ENCODE measurements at places on chromosomes 3 and 15.

- peaks cover 15% of the 10 kb centered on the region for H3K4me1 ChIP-seq
- H3K4me3 ChIP-seq, result no peak overlapping the region
- ATAC-seq, result peak; percentile 23
Observed at GRCh38 chr3:11514191-11514821, 129.4 kb downstream of the VGLL4 start.

DNA sequence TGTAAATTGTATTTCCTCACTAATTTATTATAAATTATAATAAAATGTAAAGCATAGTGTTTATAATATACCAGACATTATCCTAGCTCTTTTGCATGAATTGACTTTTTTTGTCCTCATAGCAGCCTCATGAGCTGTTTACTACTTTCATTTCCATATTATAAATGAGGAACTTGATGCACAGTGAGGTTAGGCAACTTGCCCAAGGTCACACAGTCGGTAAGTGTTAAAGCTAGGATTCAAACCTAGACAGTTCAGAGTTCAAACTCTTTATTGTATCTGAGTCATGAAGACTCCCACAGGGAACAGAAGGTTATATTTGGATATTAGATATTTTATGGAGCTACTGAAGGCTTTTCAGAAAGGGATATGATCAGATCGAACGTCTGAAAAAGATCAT lies 322.2 kb upstream of the SATB1 start:
- ATAC-seq, result no peak
- peak overlapping the region; percentile 68 for H3K4me3 ChIP-seq
- H3K27ac ChIP-seq, result no peak overlapping the region
- peaks cover 50% of the 10 kb centered on the region for H3K4me1 ChIP-seq
- H3K27me3 ChIP-seq, result no peaks in the 10 kb centered on the region

GRCh38 chr3:73086071-73086494 lies 24.6 kb downstream of the EBLN2 start:
- no peak overlapping the region for H3K27ac ChIP-seq
- H3K4me1 ChIP-seq, result peaks cover 7% of the 10 kb centered on the region
- H3K36me3 ChIP-seq, result no peaks in the 10 kb centered on the region

GRCh38 chr3:16633948-16634347 lies 28.7 kb upstream of the DAZL start:
- no peaks in the 10 kb centered on the region for H3K36me3 ChIP-seq
- H3K27me3 ChIP-seq, result peaks cover 3% of the 10 kb centered on the region
- ATAC-seq, result no peak
- H3K4me1 ChIP-seq, result no peaks in the 10 kb centered on the region
- H3K4me3 ChIP-seq, result no peak overlapping the region

- no peaks in the 10 kb centered on the region for H3K27me3 ChIP-seq
- ATAC-seq, result no peak
- no peaks in the 10 kb centered on the region for H3K4me1 ChIP-seq
- H3K27ac ChIP-seq, result no peak overlapping the region
Observed at GRCh38 chr3:192284443-192285072, 442.8 kb downstream of the FGF12 start.

DNA sequence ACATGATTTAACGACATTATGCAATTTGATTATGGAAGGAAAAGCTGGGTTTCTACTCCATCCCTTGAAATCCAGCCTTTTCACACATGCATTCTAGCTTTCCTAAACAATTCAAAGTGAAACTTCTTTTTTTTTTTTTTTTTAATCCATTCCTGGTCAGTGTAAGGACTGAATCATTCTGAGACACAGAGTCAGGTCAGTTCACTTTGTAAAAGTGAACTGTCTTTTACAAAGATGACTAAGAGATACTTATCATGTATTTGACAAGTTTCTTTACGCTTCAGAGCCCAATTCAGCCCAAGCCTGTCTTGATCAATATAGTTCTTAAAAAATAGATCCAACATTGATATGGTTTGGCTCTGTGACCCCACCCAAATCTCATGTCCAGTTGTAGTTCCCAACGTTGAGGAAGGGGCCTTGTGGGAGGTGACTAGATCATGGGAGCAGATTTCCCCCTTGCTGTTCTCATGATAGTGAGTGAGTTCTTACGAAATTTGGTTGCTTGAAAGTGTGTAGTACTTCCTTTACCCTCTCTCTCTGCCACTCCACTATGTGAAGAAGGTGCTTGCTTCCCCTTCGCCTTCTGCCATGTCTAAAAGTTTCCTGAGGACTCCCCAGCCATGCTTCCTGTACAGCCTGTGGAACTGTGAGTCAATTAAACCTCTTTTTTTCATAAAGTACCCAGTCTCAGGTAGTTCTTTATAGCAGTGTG lies 345.6 kb upstream of the THBS1 start:
- H3K4me1 ChIP-seq, result no peaks in the 10 kb centered on the region
- ATAC-seq, result peak; percentile 34
- H3K36me3 ChIP-seq, result no peaks in the 10 kb centered on the region
- H3K4me3 ChIP-seq, result no peak overlapping the region
- H3K27ac ChIP-seq, result no peak overlapping the region
- peaks cover 6% of the 10 kb centered on the region for H3K27me3 ChIP-seq

DNA sequence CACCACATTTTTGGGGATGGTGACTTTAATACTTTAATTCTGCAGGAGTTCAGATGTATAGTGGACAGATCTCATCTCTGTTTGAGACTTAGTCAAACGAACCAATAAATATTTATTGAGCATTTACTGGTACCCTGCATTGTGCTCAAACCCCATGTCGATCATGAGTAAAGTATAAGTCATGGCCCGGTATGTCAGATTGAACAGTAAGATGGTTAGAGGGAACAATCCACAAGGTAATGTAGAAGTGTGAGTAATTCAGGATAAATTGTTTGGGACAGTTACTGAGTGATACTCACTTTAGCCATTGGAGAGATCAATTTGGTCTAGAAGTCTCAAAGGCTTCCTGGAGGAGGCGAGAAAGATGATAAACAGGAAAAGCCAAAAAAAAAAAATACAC lies 265.5 kb upstream of the C2CD4B start:
- no peak overlapping the region for H3K4me3 ChIP-seq
- ATAC-seq, result no peak
- no peaks in the 10 kb centered on the region for H3K4me1 ChIP-seq
- H3K27me3 ChIP-seq, result peaks cover 4% of the 10 kb centered on the region
- H3K36me3 ChIP-seq, result no peaks in the 10 kb centered on the region
- no peak overlapping the region for H3K27ac ChIP-seq

GRCh38 chr3:146464783-146465182 lies 4.6 kb downstream of the PLSCR2 start:
- H3K4me1 ChIP-seq, result peaks cover 9% of the 10 kb centered on the region
- no peak for ATAC-seq
- H3K36me3 ChIP-seq, result no peaks in the 10 kb centered on the region
- H3K27ac ChIP-seq, result peak overlapping the region; percentile 30
- H3K4me3 ChIP-seq, result no peak overlapping the region

- peaks cover 9% of the 10 kb centered on the region for H3K36me3 ChIP-seq
- peaks cover 25% of the 10 kb centered on the region for H3K4me1 ChIP-seq
- H3K27me3 ChIP-seq, result no peaks in the 10 kb centered on the region
- ATAC-seq, result peak; percentile 85
- peak overlapping the region; percentile 81 for H3K4me3 ChIP-seq
- peak overlapping the region; percentile 93 for H3K27ac ChIP-seq
Observed at GRCh38 chr3:119562307-119562961, 3.0 kb upstream of the CD80 start.

DNA sequence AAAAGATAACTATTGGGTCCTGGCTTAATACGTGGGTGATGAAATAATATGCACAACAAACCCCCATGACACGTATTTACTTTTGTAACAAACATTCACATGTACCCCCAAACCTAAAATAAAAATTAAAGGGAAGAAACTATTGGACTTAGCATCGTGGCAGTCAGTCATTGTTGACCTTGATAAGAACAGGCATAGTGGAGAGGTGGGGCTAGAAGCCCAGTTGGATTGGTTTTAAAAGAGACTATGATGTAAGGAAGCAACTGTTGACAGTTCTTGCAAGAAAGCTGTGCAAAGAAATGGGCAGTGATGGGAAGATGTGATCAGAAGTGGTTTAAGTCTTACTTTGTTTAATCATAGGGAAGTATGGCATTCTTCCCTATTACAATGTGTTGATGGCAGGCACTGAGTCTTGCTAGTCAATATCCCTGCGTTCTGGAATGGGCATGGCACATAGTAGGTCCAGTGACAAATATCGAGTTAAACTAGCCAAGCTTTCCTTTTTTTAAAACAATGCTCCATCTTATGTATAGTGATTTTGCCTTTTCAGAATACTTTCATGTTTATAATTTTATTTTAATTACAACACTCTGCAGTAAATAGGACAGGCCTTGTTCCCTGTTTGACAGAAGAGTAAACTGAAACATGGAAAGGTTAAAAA lies 37.9 kb downstream of the CAPN7 start:
- no peak overlapping the region for H3K27ac ChIP-seq
- ATAC-seq, result no peak
- no peaks in the 10 kb centered on the region for H3K27me3 ChIP-seq
- peaks cover 7% of the 10 kb centered on the region for H3K4me1 ChIP-seq
- peaks cover 100% of the 10 kb centered on the region for H3K36me3 ChIP-seq
- H3K4me3 ChIP-seq, result no peak overlapping the region

DNA sequence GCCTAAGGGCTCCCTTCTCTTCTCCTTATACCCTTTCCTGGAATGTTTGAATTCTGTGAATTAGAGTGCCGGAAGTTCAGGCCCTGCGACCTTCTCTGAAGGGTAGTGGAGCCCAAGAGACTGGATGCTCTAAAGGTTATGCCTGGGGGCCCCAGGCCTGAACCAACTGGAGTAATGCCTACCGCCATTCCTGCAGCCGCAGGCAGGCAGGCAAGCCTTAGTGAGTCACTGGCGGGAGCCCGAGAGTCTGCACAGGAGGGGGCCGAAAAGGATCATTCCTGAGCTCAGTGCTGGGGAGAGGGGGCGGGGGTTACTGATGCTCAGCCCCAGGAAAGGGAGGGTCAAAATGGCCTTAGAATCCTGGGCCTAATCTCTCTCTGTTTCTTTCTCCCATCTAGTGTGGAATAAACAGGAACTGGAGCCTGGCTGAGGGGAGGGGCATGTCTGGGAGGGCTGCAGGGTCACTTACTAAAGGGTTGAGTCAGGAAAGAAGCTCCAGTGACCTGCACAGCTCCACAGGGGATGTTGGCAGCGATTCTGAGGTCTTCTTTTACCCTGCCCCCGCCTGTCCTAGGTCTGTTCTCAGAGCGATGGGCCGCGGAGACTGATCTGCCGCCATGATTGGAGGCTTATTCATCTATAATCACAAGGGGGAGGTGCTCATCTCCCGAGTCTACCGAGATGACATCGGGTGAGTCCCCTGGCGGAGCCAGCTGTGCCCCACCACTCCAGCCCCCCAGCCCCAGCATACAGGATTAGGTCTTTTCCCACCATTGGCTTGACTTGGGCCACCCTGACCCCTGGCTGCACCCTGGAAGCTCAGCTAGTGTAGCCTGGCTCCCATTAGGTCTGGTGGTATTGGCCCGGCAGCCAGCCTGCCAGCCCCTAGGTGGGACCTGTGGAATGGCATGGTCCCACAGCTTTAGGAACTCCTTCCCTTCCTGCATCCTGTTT lies 2.0 kb downstream of the AP2M1 start:
- H3K4me3 ChIP-seq, result peak overlapping the region; percentile 98
- H3K4me1 ChIP-seq, result peaks cover 15% of the 10 kb centered on the region
- no peaks in the 10 kb centered on the region for H3K27me3 ChIP-seq
- no peak for ATAC-seq

GRCh38 chr3:127831723-127832172 lies 9.4 kb upstream of the MGLL start:
- no peak overlapping the region for H3K4me3 ChIP-seq
- no peaks in the 10 kb centered on the region for H3K36me3 ChIP-seq
- H3K4me1 ChIP-seq, result no peaks in the 10 kb centered on the region
- peak; percentile 35 for ATAC-seq

DNA sequence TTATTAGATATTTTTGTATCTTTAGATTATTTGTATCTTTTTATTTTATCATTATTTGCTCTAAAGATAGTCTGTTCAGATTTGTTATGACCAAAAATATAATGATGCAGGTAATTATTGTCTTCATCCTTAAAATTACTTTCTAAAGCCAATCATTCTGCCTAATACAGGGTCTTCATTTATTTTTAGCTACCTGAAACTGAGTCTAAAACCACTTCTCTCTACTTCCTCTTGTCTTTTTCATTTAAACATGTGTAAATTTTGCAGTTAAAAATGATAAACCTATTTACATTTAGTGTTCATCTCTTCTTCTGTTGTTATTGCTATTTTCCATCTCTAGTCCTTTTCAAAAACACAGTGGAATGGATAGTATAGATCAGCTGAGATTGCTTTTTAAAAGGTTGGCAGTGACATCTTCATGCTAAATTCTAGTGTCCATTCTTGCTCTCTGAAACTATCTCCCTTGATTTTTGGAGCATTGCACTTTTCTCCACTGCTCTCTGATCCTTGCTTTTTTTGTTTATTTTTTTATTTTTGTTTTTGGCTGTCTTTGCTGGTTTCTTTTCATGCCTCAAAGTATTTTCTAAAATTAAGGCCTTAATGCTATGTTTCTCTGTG lies 91.8 kb downstream of the UBE2E2 start:
- H3K27ac ChIP-seq, result no peak overlapping the region
- H3K27me3 ChIP-seq, result no peaks in the 10 kb centered on the region
- no peak overlapping the region for H3K4me3 ChIP-seq
- no peak for ATAC-seq

DNA sequence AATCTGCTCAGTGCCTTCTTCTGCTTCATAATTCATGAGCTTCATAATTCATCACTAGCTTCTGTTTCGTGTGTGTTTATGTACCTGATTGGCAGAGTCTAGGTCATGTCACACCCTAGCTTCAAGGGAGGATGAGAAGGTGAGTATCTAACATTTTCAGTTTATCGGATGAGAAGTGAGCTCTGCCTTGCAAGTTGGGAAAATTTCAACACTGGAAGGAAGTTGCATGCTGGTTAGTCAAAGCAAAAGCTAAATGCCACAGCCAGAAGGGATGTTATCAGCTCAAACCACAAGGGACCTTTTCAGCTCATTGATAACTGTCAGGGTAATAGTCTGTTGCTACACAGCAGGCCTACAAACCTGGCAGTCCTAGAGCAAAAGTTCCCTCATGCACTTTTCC lies 7.3 kb upstream of the TNFSF10 start:
- no peak overlapping the region for H3K27ac ChIP-seq
- peaks cover 6% of the 10 kb centered on the region for H3K4me1 ChIP-seq
- no peaks in the 10 kb centered on the region for H3K36me3 ChIP-seq
- H3K27me3 ChIP-seq, result no peaks in the 10 kb centered on the region
- peak; percentile 54 for ATAC-seq
- peak overlapping the region; percentile 53 for H3K4me3 ChIP-seq

GRCh38 chr15:81880833-81881232 lies 165.0 kb downstream of the MEX3B start:
- no peaks in the 10 kb centered on the region for H3K4me1 ChIP-seq
- H3K27ac ChIP-seq, result no peak overlapping the region
- ATAC-seq, result no peak
- peaks cover 12% of the 10 kb centered on the region for H3K27me3 ChIP-seq
- H3K4me3 ChIP-seq, result no peak overlapping the region
- H3K36me3 ChIP-seq, result no peaks in the 10 kb centered on the region

DNA sequence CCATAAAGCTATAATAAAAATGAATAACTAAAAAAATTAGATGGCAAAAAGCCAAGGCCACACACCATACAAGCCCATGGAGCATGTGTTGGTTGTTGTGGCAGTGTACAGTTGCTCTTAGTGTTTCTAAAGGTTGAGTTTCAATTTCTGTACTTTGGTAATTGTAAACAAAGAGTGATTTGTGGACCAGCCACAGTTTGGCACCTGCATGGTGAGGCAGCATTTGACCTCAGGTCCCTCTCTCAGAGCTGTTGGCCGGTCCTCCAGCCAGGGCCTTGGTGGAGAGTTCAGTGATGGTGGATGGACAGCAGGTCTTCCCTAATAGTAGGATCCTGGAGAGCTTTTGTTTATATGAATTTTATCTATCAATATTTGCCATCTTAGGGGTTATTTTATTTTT lies 5.6 kb downstream of the ACAD9 start:
- no peak overlapping the region for H3K4me3 ChIP-seq
- peak overlapping the region; percentile 15 for H3K27ac ChIP-seq
- H3K4me1 ChIP-seq, result peaks cover 26% of the 10 kb centered on the region
- H3K27me3 ChIP-seq, result no peaks in the 10 kb centered on the region
- H3K36me3 ChIP-seq, result peaks cover 80% of the 10 kb centered on the region
